ENCODE measurements at places on chromosomes 1 and 21.

DNA sequence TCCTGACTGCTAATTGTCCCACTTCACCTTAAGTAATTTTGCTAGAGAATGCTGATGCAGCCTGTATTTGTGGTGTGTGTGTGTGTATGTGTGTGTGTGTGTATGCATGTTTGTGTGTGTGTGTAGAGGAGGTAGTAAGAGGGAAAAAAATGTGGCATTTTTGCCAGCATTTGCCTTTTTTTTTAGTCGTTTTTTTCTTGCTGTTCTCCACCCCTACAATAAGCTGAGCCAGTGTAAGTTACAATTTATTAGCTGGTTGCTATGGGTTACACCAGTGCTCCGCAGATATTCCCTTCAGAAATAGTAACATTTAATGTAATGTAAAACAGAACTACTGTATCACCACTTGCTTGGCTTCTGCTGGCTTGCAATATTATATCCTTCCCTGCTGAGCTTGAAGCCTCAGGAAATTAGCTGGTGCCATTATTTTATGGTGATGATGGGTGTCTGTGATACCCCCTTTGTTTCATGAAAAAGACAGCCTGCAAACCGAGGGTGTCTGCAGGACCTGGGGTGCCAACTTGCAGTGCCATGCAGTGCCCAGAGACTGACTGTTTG lies 23.4 kb upstream of the IGSF3 start:
- no peak for DNase-seq

GRCh38 chr1:54124472-54124871 lies 28.3 kb downstream of the CDCP2 start:
- no peak for DNase-seq

DNA sequence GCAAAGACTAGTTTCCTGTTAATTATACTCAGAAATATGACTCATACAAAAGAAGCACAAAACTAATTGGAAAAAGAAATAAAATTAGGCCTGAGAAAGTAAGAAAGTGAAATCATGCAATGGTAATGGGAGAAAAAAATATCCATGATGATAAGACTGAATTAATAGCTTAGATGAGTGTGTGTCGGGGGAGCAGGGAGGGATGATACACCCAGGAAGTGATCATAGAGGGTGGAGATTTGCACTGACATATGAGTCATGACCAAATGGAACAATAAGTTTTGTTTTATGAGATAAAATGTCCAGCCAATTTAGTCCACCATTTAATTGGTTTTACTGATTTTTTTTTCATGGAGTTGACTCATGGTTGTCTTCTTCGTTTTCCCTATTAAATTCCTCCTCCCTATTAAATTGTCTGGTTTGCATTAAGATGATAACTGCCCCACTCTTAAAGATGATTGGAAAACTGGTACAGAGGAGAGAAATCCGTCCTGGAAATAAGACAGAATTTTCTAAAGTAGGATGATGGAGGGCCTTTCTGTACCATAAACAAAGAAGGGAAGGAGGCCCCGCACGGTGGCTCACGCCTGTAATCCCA lies 111.7 kb upstream of the KCNJ6 start:
- DNase-seq = no peak

- no peak for DNase-seq
Measured at GRCh38 chr1:201401700-201402099, 2.6 kb upstream of the LAD1 start.

Data from cerebellar nuclear complex (tissue), 1 donor.